ENCODE measurements at places on chromosomes 3 and 15.

DNA sequence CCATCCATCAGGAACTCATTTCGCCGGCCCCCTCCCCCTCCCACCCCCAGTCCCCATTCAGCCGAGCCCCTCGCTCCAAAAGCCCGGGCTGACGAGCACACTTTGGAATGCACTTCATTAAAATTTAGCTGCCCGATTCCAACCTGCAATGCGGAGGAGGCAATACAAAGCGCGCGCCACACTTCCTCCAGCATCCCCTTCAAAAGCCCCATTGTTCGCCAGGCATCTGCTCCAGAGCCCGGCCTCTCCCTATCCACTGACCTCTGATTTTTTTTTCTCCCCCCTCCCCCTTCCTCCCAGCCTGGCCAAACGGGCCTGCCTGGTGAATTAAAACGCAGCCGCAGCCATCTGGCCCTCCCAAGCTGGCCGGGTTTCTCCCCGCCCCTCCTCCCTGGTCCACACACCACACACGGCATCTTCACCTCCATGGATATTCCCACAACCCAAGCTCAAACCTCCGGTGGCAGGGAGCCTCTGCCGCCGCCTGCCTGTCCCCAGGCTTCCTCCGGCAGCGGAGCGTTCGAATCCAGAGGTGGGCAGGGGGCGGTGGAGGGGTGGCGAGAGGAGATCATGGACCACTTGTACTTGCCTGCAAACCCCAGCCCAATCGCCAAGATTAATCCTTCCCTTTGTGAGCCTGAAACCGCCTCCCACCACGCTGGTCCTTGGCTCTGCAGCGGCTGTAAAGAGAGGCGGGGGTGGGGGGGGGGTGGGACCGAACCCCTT lies 441.3 kb downstream of the MAGI1 start:
- DNase-seq: no peak

DNA sequence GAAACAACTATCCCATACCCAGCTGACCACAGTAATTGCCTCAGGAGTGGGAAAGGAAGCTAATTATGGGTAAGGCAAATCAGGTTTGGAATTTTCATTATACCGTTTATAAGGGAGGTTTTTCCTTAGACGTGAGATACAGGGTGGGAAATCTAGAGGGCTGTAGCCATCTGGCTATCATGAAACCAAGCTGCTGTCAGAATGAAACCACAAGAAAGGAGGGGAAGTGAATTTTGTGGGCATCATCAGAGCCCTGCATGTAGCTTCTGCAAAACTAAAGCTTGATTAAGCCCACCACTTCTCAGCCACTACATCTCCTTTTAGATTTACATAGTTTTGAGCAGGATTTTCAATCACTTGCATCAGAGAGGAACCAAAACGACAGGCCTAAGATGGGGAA lies 893.5 kb downstream of the TUSC7 start:
- no peak for DNase-seq

DNA sequence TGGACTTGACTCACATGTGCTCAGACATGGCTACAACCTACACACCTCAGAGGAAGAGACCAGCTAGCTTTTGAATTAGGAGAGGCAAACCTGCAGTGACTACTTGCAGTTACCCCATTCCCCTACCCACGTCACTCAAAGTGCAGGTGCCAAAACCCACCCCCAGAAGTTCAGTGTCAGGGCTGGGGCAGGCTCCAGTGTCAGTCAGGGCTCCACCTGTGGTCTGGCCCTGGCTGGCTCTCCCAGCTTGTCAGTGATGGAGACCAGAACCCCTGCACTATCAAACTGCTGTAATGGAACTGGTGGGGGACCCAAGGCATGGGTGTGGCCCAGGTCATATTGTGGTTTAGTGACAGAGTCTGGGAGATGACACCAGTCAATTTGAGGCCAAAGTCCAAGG lies 32.6 kb upstream of the SLC41A3 start:
- DNase-seq: no peak

DNA sequence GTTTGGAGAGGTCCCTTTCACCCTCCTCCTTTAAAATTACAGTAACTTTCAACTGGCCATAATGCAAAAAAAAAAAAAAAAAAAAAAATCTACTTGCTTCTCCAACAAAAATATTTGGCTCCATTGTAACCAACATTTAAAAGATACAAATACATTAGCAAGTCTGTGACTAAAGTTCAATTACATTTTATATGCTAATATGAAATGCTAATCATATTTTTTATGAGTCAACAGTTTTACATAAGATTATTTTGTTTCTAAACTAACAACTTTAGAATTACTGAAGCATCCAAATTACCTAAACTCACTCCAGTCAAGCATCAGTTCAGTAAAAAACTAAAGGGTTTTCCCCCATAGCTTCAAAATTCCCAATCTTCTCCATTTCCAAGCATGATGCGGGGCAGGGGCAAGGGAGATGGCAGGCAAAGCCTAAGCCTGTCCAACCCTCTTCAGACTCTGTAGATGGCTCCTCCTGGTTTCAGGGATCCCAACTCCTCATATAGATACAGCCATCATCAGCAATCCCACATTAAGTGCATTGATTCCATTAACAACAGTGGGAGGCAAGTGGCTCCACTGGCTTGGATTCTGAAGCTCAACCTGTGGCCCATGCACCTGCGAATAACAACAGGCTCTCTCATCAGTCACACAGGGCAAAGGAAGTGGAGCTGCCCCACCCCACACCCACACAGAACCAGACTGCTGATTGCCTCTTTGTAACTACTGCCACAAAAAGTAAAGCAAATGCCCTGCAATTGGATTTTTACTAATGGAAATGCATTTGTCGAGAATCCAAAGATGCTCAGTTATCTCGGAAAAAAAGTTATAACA lies 15.0 kb downstream of the SFMBT1 start:
- DNase-seq: no peak

GRCh38 chr15:90932660-90932991 lies 277 bp upstream of the HDDC3 start:
- no peak for DNase-seq

- peak; percentile 90 for DNase-seq
Measured at GRCh38 chr3:17730318-17730967, 12.0 kb downstream of the TBC1D5 start.

DNA sequence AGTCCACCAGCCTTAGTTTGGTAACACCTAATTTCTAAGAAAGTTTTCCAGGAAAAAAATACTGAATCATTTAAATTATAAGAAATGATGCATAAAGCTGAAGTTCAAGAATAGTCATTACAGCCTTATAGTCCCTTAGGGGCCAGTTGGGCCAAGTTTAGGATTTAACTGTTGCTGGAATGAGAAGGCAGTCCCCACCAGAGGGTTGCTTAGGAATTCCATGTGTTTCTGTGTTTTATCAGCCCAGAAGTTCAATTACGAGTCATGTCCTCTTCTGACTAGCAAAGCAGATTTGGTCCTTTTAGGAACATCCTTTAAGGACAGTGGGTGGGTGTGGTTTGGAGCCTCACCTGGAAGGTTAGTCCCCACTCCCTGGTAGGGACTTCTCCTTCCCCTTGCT lies 57.0 kb upstream of the NR2E3 start:
- DNase-seq: no peak

DNA sequence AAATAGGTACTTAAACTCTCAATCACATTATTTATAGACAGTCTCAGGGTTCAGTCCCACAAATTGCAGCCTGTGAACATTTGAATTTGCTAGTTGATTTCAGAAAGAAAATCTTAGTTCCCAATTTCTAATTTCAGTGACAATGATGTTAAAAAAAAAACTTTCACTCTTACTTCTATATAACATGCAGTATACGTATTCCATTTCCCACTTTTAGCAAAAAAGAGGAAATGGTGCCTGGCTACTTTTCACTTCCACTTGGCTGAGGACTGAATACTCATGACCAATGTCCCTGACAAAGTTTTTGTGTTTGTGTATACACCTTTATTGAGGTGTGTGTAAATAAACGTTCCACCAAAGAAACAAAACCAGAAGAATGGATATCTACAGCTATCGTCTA lies 32.1 kb upstream of the XCR1 start:
- no peak for DNase-seq

DNA sequence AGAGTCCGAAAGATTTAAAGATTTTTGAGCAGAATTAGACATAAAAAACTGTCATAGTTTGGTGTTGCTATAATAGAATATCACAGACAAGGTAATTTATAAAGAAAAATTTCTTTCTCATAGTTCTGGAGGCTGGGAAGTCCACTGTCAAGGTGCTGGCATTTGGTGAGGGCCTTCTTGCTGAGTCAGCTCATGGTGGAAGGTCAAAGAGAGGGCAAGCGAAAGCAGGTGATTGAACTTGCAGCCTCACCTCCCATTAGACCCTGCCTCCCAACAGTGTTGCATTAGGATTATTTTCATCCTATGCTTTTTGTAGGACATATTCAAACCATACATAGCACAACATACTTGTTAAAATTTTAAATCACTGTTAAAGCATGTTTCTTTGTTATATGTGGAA lies 9.9 kb downstream of the SELENOT start:
- no peak for DNase-seq
